T-helper 2 cell treated with Interferon-gamma antibody and Interleukin-4, amounts not matched to agents 5 μg/mL and 100 μg/mL, for 36 hours (primary cell): ENCODE measurements at places on chromosomes 2 and 18.
A peak's percentile ranks its signal among the peaks of the same experiment; 100 is the strongest.

DNA sequence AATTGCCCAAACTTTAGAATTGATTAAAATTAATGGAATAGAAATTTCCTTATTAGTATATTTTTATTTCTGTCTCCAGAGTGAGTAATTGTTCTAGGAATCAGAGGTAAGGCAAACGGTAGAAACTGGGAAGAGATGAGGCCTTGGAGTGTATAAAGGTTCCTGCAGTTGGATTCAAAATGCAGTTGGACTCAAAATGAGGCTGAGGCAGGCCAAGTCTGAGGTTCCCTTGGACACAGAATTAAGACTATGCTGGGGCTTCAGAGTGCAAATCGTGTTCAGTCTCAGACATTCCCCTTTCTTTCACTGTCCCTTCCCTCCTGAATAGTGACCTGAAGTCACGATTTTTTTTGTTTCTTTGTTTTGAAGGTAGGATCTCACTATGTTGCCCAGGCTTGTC is 746.9 kb upstream of the NRXN1 start:
- H3K4me1 ChIP-seq, result no peaks in the 10 kb centered on the region
- H3K27ac ChIP-seq, result no peak overlapping the region
- no peak for DNase-seq
- no peak overlapping the region for H3K4me3 ChIP-seq

DNA sequence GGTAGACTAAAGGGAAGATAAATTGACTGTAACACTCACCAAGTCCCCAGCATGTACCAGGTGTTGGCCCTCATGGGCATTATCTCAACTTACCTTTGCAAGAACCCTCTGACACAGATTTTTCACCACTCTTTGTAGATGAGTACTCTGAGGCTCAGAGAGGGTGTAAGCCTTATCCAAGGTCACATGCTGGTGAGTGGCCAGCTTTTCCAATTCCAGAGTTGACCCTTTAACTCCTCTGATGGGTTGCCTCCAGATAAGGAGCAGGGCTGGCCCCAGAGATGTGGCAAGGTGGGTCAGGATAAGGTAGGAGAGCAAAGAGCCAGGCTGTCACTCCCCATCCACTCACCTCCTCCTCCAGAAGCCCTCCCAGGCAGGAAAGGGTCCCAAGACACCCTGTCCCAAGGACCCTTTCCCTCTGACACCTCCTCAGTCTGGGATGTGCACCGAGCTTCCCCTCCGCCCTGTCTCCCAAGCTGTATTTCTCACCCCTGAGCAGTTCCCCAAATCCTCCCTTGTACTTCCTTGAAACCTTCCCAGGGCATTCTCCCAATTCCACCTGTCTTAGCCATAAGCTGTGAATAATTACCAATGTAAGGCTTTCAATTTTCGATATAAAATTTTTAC is 165.9 kb downstream of the ZFP36L2 start:
- H3K4me1 ChIP-seq, result peaks cover 22% of the 10 kb centered on the region
- no peak for DNase-seq
- H3K4me3 ChIP-seq, result no peak overlapping the region
- H3K27ac ChIP-seq, result no peak overlapping the region

DNA sequence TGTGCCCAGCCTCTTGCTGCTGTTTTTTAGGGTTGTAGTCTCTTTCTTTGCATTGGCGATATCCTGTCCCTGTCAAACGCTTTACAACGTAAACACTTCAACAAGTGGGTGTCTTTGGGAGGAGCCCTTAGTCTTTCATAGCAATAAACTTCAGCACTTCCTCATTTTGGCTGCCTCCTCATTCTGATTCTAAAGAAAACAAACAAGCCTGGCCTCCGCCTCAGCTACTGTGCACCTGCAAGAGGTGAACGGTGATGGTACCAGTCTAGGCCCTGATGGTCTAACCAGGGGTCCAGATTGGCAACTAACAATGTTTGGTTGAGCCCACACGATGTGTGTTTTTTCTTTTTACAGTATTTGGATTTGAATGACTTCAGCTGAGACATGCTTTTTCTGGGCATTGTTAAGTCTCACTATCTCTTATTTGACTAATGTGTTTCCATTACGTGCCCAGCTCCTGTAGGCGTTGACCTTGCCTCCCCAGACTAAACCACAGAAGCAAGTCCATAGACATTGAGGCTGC is 53.2 kb upstream of the CUL3 start:
- H3K4me3 ChIP-seq, result peak overlapping the region; percentile 4
- H3K36me3 ChIP-seq, result no peaks in the 10 kb centered on the region
- DNase-seq, result peak; percentile 44
- H3K4me1 ChIP-seq, result peaks cover 5% of the 10 kb centered on the region

DNA sequence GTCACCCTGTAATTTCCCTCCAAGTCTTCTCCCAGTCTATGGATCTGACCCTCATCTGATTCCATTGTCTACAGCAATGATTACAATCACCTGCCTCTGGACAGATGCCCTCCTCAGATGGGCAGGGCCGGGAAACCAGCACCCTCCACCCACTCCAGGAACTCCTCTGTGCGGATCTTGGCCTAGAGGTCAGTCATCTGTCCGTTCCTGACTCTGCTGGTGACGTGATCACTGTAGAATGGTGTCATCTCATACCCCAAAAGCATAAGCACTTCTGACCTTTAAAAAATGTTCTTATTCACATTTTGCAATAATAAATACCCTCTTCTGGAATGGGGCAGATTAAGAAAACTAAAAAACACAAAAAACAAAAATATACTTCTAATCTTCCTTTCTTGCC is 29.5 kb upstream of the BZW1 start:
- H3K27me3 ChIP-seq, result no peaks in the 10 kb centered on the region
- no peak overlapping the region for H3K4me3 ChIP-seq
- no peaks in the 10 kb centered on the region for H3K36me3 ChIP-seq
- H3K27ac ChIP-seq, result no peak overlapping the region
- no peak for DNase-seq

DNA sequence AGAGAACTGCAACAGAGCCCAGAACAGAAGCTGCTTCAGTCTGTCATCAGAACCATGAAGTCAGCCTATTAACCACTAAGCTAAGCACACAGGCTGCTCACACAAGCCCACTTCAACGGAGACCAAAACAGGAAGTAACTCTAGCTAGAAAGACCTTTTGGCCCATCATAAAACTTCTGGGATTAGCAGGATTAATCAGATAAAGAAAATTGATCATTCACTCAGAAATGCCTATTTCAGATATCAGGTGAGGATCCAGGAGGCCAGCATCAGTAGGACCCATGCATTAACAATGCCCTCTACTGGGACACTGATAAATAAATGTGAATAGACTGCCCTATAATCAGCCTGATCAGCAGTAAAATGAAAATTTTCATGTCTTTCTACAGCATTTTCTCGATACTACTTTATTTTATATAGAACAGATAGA is 101.4 kb downstream of the WDPCP start:
- no peak overlapping the region for H3K4me3 ChIP-seq
- no peaks in the 10 kb centered on the region for H3K4me1 ChIP-seq
- H3K27ac ChIP-seq, result no peak overlapping the region
- H3K27me3 ChIP-seq, result no peaks in the 10 kb centered on the region

DNA sequence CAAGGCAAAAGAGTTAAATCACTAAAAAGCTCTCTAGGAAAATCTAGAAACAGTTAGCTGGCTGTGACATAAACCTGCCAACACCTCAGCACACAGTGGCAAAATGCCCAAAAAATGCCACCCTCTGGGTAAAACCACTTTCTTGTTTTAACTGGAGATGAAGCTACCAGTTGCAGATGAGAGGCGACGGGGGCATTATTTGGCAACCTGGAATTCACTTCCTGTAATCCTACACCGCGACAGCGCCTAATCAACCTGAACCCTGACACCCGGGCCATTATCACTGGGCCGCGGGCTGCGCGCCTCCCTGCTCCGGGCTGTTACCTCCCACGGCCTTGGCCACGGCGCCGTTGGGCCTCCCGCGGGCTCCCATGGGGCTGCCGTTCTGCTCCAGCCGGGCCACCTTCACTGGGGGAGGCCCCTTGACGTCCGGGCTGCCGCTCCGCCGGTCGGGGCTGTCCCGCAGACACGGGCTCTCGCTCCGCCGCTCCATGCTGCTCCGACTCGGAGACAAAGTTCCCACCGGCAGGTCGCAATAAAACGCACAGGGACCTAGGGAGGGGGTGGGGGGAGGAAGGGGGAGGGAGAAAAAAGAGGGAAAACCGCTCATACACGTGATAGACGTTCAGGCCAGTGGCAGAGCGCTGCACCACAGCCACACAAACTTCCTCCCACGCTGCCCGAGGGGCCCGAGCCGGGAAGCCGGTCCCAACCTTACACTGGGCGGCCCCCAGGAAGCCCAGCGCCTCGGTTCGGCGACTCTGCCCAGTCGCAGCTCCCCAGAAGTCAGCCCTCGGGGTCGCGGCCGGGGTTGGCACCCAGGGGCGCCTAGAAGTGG is 2.0 kb downstream of the SATB2 start:
- peaks cover 65% of the 10 kb centered on the region for H3K27me3 ChIP-seq
- no peak overlapping the region for H3K4me3 ChIP-seq
- H3K36me3 ChIP-seq, result peaks cover 6% of the 10 kb centered on the region
- peaks cover 17% of the 10 kb centered on the region for H3K4me1 ChIP-seq
- no peak overlapping the region for H3K27ac ChIP-seq

GRCh38 chr2:139685090-139685983 is 905.1 kb upstream of the NXPH2 start:
- no peaks in the 10 kb centered on the region for H3K4me1 ChIP-seq
- H3K4me3 ChIP-seq, result no peak overlapping the region
- no peaks in the 10 kb centered on the region for H3K27me3 ChIP-seq
- DNase-seq, result no peak

GRCh38 chr2:179447839-179448447 is 183.3 kb upstream of the SESTD1 start:
- no peak overlapping the region for H3K4me3 ChIP-seq
- no peak overlapping the region for H3K27ac ChIP-seq
- H3K4me1 ChIP-seq, result no peaks in the 10 kb centered on the region

GRCh38 chr2:118987886-118988285 is 45.9 kb downstream of the MARCO start:
- no peak overlapping the region for H3K4me3 ChIP-seq
- no peaks in the 10 kb centered on the region for H3K4me1 ChIP-seq
- H3K27me3 ChIP-seq, result no peaks in the 10 kb centered on the region
- H3K27ac ChIP-seq, result no peak overlapping the region
- no peak for DNase-seq
- H3K36me3 ChIP-seq, result no peaks in the 10 kb centered on the region

- peaks cover 26% of the 10 kb centered on the region for H3K4me1 ChIP-seq
- H3K27me3 ChIP-seq, result no peaks in the 10 kb centered on the region
- no peak overlapping the region for H3K4me3 ChIP-seq
- DNase-seq, result no peak
Measured at GRCh38 chr2:229873123-229873581, 48.7 kb downstream of the TRIP12 start.

GRCh38 chr2:138960191-138960590 is 180.0 kb upstream of the NXPH2 start:
- no peak overlapping the region for H3K4me3 ChIP-seq
- no peak overlapping the region for H3K27ac ChIP-seq
- H3K36me3 ChIP-seq, result no peaks in the 10 kb centered on the region
- no peaks in the 10 kb centered on the region for H3K4me1 ChIP-seq
- no peaks in the 10 kb centered on the region for H3K27me3 ChIP-seq

DNA sequence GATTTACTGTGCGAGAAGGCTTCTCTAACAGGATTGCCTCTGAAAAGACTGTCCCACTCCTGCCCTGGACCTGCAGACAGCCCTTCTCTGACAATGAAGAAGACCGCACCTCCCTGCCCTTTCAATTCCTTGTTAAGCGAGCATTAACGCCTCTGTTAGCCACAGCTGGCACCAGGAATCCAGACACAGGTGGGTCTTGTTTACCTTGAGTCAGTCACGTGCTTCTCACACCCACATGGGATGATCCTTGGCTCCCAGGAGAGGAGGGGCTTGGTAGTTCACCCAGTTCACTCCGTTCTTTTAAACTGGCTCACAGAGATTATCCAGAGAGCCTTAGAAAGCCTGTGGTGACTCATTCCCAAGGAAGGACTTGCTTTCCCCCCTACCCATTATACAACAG is 410.5 kb upstream of the MEIS1 start:
- H3K36me3 ChIP-seq, result no peaks in the 10 kb centered on the region
- no peak overlapping the region for H3K27ac ChIP-seq
- no peaks in the 10 kb centered on the region for H3K4me1 ChIP-seq
- no peak for DNase-seq
- H3K4me3 ChIP-seq, result no peak overlapping the region

DNA sequence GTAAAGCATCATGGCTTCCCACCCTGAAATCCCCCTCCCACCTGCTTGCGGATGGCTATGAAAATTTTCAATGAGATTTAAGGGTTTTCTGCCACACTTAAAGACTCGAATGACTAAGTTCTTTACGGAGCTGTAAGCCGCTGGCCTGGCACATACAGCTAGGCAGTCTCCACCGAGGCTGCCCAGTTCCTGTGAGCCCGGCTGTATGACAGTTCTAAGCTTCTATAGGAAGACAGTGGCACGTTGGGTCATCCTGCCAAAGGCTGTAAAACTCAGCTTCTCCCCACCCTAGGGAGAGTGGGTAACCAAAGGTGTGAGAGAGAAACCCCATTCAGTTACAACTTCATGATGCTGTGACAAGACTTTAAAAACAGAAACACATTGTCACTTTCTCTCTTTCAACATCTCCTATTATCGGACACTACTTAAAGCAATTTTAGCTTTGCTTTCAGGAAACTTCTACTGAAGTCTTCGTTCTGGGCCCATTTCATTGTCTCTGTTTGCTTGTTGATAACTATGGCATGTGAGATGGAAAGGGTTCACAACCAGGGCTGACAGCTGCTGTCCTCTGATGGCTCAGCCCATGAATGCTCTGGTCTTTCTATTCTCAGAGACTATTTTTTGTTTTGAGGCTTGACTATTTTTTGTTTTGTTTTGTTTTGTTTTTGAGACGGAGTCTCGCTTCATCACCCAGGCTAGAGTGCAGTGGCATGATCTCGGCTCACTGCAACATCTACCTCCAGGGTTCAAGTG is 7.1 kb downstream of the CASP8 start:
- peaks cover 61% of the 10 kb centered on the region for H3K36me3 ChIP-seq
- H3K27ac ChIP-seq, result no peak overlapping the region
- H3K27me3 ChIP-seq, result no peaks in the 10 kb centered on the region
- no peak overlapping the region for H3K4me3 ChIP-seq

DNA sequence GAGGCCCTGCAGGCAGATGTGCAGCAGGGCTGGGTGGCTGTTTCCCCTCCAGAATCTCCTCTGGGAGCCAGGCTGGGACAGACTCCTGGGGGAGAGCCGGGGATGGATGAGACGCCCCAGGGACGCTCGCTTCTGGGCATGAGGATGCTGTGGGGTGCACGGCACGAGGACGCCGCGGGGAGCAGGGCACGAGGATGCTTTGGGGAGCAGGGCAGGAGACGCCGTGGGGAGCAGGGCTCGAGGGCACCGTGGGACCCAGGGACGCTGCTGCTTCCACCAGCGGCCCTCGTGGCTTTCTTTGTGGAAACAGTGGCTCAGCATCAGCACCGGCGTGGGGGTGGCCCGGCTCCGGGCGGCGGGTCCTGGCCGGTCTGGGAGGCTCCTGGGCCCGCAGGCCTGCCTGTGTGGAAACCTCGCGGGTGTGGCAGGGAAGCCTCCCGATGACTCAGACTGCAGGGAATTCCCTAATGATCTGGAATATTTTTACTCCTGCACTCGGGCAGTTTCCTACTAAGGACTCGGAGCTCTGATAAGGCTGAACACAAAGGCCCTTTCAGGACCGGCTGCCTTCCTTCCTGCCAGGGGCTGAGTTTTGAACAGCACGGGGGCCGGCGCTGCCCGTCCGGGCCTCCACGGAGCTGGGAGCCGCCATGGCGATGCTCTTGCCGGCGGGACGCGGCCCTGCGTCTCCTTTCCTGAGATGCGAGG is 62.6 kb downstream of the NFATC1 start:
- no peak overlapping the region for H3K27ac ChIP-seq
- H3K4me1 ChIP-seq, result no peaks in the 10 kb centered on the region
- peaks cover 12% of the 10 kb centered on the region for H3K36me3 ChIP-seq
- no peaks in the 10 kb centered on the region for H3K27me3 ChIP-seq
- no peak for DNase-seq
